ENCODE measurements at places on chromosomes 7 and 10.

DNA sequence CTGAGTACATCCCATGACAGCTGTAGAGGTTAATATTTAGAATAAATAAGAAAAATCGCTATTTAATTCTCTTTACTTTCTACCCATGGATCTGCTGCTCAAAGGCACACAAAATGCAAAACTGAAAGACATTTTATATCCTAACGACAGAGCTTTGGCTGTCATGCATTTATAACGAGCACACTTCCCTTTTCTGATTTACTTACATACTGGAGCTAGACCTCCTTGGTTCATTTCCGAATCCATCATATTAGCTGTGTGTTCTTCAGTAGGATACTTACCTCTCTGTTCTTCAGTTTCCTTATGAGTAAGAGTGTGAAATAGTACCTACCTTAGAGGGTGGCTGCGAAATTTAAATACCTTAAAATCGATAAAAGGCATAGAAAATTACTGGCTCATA, 10.9 kb downstream of the CALCR start:
- DNase-seq: no peak

GRCh38 chr10:7239312-7239985, 171.4 kb downstream of the SFMBT2 start:
- no peak for DNase-seq

DNA sequence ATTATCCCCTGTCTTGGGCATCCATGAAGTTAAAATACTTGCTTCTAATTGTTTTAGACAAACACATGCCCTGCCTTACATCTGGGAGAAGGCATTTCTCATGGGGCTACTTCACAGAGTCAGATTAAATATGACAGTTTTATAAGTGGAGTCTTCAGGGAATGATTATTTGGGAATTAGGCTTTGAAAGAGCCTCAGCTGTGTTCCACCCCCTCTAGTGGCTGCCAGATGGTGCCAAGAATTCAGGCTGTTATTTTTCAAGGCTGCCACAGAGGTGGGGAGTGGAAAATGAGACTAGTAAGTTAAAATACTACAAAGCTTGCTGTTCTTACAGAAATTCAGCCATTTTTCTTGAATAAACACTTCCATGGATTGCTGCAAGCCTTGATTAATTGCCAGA, 45.8 kb upstream of the DNAH11 start:
- DNase-seq: no peak

DNA sequence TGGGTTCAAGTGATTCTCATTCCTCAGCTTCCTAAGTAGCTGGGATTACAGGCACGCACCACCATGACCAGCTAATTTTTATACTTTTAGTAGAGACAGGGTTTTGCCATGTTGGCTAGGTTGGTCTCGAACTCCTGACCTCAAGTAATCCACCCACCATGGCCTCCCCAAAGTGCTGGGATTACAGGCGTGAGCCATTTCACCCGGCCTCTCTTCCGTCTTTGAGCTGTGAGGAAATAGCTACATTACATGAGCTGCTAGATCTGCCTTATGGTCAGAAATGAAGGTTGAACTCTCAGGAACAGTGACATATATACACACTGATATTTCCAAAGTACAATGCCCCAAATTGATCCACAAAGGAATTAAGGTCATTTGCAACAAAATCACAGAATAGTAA, 2.4 kb downstream of the BLVRA start:
- no peak for DNase-seq

DNA sequence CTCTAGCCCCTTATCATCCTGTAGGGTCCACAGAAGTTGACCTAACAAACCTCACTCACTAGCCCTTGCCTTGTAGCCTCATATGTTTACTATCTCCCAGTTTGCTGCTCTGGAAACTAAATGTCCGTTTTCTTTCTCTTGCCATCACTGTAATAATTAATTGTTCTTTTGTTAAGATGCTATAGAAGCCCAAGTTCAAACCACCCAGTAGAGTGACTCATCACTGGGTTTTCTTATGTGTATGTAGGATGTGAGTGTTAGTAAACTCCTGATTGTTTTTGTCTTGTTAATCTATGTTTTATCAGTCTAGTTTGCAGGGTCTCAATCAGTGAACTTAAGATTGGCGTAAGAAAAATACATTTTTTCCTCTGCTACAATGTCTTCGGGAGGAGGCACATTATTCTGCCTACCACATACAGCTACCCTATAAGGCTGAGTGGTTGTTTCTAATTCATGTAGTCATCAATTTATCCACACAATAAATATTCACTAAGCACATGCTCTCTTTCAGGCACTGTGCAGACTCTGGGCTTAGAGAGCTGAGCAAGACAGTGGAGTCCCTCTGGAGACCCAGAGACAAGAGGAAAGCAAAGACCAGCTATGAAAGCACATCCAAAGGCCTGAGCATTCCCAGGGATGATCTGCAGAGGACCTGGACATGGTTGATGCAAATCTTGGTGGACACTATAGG, 474.1 kb upstream of the AKR1E2 start:
- no peak for DNase-seq

DNA sequence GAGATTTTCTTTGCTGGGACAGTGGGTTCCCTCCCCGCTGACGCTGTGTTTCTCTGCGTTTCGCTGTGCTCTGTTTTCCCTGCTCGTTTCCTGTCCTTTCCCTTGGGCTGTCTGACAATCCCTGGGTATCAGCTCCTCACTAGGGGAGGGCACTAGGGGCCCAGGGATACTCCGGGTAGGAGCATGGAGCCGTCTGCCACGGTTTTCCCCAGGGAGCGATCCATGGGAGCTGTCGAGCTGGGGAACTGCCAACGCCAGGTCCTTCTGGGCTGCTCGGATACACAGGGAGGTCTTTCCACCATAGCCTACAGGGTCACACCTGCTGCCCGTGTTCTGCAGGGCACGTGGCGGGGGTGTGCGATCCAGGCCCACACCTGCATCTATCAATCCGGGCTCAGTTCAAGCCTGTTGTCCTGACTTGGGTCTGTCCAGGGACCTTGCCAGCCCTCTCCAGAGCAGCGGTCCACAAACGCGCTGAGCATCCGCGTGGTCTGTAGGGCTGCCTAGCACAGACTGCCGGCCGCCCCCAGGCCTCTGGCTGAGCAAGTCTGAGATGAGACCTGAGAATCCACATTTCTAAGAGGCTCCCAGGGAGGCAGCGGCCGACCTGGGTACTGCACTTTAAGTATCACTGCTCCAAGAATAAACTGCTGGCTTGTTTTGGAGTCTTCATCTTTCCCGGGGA, 263.1 kb downstream of the ELFN1 start:
- no peak for DNase-seq
